ENCODE measurements at places on chromosomes 4 and X.

DNA sequence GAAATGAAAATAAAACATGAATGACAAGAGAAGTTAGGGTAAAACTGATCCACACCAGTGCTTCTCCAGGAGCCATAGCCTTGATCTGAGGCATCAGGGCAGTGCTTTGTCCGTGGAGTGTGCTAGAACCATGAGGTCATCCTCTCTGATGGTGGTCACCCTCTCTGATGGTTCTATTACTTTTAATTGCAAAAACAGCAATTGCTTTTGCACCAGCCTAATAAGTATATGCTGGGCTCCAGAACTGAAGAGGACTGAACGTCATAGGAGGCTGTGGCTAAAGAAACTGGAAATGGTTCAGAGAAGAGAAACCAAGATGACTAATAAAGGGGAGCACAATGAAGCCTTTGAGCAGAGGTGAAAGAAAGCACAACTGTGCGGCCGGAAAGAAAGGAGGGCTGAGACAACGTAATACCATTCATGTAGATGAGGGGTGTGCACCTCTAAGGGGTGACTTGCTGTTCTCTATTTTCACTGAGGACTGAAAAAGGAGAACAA, 17.0 kb upstream of the TMEM154 start:
- DNase-seq, result no peak

DNA sequence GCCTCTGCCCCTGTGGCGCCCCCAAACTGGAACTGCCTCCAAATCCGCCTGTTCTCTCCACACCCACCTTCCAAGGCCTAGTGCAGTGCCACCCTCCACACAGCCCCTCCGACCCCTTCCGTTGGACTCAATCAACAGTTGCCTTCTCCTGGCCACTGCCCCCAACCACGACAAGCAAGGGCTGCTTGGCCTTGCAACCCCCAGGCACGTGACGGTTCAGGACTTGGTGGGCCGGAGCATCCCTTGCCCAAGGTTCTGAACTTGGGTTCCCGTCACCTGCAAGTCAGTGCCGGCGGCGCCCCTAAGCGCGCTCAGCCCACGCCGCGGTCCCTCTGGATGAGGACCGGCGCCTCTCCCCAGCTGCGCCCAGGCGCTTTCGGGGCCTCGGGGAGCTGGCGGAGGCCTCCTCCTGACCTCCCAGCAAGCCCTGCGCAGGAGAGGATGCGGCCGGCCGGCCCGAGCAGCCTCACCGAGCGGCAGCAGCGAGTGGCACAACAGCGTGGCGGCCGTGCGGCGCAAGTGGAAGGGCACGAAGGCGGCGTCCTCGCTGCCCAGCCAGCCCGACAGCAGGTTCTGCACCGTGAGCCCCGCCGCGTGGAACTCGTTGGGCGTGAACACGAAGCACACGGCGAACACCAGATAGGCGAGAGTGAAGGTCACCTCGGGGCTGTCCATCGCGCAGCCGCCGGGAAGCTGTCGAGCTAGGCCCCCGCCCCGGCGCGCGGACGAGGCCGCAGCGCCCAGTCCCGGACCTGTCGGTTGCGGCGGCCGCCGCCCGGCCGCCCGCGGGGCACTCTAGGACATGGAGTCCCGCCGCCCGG, 750 bp downstream of the TMEM129 start:
- no peak for DNase-seq

DNA sequence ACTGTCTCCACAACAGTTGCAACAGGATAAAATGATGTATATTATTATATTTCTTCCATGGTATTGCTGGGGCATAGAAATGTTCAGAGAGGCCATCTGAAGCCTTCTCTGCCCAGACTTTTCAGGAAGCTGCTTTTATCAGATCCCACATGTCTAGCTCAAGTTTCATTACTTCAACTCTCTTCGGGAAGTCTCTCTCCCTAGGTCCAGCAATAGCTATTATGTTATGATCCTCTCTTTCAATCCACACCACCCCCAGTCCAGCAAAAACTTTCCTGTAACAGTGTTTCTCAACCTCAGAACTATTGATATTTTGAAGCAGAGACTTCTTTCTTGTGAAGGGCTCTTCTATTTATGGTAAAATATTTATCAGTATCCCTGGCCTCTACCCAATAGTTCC, 44.9 kb downstream of the CXCL1 start:
- no peak for DNase-seq

GRCh38 chrX:17323397-17323796, 51.6 kb upstream of the NHS start:
- no peak for DNase-seq

DNA sequence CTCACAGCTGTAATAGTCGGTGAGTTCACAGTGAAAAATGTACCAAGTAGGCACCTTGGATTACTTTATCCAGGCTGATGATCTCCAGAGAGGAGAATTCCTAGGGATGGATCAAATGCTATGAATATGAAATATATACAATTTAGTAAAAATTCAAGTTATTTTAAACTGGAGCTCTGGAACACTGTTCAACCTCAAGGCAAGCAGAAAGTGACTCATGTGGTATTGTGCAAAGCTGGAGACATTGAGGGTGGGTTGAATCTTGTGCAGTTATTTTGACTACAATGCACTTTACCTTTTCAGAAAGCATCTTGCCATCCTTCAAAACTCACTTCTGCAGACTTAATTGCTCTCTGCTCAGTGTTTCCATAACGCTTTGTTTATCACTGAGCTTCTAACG, 43.4 kb downstream of the OSTC start:
- no peak for DNase-seq

GRCh38 chrX:40945361-40945713, 139.9 kb upstream of the USP9X start:
- DNase-seq, result no peak
